ENCODE measurements at places on chromosomes 2 and 18.

DNA sequence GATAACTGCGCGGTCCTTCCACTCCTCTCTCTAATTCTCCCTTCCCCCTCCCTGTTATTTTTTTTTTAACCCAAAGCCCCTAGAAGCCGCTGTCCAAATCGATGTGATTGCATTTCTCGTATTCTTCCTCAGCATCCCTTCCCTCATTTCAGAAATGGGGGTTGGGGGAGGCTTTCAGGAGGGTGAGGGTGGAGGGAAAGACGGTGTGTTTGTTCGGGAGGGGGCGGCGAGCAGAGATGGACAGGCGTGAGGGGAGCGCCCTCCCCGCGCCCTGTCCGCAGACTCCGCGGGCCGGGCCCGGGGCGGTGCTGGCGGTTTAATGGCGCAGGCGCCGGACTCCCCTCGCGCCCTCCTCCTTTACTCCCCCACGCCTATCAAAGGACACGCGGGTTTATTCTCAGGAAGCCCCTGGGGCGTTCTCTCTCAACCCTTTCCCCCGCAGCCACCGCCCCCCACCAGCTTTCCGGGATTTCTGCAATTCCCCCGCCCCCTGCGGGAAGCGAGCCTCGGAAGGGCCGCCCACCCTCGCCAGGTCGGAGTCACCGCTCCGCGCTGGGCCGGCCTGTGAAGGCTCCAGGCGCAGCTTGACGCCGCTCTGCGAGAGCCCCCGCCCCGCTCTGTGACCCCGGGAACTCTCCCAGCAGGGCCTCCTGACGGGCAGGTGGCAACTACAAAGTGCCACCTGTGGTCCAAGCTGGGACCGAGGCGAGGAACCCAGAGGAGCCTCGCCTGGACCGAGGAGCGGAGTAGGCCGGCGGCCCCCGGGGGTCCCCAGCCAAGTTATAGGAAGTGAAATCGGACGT lies 981 bp downstream of the ST8SIA3 start:
- no peak for DNase-seq

DNA sequence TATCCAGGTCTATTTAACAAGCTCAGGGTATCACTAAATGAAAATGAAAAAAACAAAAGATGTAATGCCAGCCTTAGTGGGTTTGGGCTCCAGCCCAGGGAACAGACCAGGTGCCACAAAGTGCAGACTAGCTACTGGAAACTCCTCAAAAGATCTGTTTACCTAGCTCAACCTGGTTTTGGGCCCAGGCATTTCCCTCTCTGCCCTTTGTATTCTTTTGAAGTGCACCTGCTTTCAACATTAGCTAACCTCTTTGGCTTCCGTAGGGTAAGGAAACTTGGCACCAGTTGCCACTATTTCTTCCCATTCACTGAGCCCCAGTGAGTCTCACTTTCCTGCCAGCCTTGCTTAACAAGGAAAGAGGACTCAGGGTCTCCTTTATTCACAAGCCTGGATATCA lies 123.6 kb upstream of the CDCA7 start:
- DNase-seq: peak; percentile 38

GRCh38 chr2:101828257-101828656 lies 130.8 kb downstream of the MAP4K4 start:
- no peak for DNase-seq

DNA sequence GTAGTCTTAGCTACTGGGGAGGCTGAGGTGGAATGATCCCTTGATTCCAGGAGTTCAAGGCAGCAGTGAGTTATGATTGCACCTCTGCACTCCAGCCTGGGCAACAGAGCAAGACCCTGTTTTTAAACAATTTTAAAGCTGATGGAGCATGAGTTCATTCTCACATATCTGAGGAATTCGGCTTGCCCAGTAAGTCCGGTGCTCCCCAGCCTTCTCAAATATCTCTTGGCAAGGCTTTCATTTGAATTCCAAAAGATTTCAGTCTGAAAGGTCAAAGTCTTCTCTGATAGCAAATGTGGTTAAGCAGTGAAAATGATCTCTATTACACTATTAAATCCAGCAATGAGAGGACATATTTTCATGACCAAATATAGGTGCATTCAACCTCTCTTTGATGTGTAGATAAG lies 27.9 kb downstream of the PIEZO2 start:
- DNase-seq: no peak

Data from muscle of arm (tissue), 14 donors.